ENCODE measurements at places on chromosomes 5 and 9.
A peak's percentile ranks its signal among the peaks of the same experiment; 100 is the strongest.

DNA sequence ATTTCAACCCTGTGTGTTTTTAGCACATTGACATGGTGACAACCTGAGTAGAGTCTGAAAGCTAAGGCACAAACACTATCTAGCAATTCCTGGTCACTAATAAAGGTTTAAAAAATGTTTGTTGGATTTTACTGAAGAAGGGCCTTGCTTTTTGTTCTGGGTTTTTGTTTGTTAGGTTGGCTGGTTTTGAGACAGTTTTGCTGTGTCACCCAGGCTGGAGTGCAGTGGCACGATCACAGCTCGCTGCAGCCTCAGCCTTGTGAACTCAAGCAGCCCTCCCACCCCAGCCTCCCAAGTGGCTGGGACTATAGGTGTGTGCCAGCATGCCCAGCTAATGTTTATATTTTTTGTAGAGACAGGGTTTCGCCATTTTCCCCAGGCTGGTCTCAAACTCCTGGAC, 39.0 kb downstream of the PRKACG start:
- DNase-seq = no peak

DNA sequence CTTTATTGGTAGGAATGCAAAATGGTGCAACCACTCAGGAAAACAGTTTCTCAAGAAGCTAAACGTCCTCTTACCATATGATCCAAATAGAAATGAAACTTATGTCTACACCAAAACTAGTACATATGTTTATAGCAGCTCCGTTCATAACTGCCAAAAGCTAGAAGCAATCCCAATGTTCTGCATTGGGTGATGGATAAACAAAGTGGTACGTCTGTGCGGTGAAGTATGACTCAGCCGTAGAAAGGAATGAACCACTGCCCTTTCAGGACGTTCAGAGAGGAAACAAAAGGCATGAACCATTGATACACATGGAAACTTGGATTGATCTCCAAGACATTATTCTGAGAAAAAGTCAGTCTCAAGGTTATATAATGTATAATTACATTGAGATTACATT, 27.6 kb downstream of the HNRNPH1 start:
- no peak for DNase-seq

DNA sequence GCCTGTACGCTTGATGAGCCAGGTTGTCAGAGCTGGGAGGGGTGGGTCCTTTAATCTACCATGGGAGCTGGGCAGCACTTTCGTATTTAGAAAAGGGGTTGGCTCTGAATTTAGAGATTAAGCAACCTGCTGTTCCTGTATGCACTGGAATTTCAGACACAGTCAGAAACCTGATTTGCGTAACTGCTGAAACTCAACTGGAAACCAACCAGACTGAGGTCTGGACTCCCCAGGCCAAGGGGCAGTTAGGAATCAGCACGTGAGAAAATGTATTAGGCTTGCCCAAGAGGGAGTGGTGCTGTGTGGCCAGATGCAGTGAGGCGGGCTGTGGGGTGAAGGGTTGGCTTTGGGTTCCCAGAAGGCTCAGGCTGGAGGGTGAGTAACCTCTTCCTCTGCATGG, 235.0 kb downstream of the GOLPH3 start:
- DNase-seq = no peak

DNA sequence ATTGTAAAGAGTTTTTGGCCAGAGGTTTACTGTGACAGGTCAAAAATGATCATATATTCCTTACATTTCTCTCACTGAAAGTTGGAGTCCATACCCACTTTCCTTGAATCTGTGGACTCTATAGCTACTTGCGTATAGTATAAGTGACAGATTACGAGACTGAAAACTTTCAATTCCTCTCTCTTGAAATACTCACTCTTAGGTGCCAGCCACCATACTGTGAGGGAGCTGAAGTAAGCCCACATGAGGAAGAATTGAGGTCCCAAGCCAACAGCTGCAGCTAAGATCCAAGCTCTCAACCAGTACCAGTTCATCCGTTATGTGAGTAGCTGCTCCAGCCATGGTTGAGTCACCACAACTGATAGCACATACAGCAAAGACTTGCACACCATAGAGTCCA, 128.1 kb upstream of the FAM174A start:
- no peak for DNase-seq

DNA sequence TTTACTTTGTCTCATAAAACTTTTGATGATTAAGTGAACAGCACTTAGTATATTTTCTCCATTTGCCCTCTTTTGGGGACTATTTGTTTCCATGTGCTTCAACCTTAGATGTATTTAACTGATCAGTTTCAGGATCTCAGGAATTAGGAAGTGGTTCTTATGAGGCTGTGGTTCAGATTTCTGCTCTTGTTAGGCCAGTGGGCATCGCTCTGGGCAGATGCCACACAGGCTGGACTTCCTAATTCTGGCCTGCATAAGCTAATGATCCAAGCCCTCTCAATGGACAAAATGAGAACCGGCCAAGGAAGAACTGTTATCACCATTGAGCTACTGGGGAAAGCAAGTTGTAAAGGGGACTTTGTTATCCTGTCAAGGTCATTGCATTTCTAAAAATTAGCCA, 6.9 kb downstream of the ARHGAP26 start:
- no peak for DNase-seq

GRCh38 chr9:129570450-129571297, 50.2 kb downstream of the C9orf50 start:
- DNase-seq = peak; percentile 80

GRCh38 chr5:95448789-95449188, 57.6 kb downstream of the FAM81B start:
- no peak for DNase-seq

- no peak for DNase-seq
These were observed 268.8 kb downstream of the NSG2 start for GRCh38 chr5:174314261-174314660.

DNA sequence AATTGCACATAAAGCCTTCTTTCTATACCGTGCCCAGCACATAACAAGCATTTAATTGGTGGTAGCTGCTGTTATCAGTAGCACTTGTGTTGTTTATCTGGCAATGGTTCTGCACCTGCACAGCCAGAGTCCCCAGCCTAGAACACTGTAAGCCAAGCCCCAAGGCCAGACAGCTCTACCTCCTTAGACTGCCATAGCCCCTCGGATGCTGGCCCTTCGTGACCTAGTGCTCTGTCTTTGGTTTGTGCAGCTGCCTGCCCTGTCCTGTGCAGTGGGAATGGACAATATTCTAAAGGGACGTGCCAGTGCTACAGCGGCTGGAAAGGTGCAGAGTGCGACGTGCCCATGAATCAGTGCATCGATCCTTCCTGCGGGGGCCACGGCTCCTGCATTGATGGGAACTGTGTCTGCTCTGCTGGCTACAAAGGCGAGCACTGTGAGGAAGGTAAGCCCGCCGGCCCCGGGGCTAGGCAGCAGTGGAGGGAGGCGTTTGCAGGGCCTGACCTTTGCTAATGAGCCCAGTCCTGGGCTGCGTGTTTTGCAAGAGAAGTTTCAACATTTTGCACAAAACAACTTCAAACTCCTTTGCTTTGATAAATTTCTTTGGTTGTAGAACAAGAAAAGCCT, 173.3 kb upstream of the WWC1 start:
- DNase-seq = no peak

DNA sequence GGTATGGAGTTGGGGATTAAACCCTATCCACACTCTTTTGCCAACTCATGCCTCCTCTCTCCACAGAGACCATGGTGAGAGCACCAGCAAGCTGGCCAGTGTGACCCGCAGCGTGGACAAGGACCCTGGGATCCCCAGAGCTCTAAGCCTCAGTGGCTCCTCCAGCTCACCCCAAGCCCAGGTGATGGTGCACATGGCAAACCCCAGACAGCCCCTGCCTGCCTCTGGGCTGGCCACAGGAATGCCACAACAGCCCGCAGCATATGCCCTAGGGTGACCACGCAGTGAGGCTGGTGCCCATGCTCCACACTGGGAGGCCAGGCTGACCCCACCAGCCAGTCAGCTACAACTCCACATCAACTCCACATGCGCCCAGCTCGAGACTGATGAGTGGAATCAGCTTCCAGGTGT, 11.5 kb upstream of the CARD19 start:
- DNase-seq = no peak

DNA sequence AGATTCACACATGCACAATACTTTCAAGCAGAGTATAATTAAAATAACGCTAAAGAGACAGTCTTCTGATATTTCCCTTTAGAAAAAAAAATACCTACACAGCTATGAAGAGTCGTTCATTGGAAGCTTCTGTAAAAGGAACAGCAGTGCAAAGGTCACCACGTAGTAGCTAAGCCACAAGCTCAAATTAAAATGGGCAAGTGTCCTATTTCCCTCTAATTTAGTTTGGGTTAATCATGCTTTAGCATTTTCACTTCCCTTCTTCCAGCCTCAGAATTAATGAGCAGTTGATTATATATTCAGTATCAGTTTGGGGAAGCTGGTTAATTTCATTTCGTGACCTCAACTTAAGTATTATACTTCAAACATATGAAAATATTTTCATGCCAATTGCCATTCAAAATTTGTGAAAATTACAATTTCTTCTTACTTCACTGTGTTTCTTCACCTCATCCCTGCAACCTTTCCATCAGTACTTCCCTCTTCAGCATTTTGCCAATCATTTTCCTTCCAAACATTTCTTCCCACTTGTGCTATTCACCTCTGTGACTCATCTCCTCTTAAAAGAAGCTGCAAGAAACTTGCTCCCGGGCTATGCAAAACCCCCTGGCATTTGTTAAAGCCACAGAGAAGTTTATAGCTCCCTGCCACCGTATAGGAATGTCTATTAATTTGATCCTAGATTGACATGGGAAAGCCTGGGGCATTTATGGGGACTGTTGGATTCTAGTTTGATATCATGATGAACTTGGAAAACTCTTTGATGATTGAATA, 83.0 kb downstream of the DMRTA1 start:
- DNase-seq = peak; percentile 82

GRCh38 chr5:139125991-139126390, 72.2 kb downstream of the SIL1 start:
- no peak for DNase-seq

Measured in PC-3 (cell line).